HS-5 (cell line): ENCODE measurements at places on chromosomes 3 and 15.
A peak's percentile ranks its signal among the peaks of the same experiment; 100 is the strongest.

DNA sequence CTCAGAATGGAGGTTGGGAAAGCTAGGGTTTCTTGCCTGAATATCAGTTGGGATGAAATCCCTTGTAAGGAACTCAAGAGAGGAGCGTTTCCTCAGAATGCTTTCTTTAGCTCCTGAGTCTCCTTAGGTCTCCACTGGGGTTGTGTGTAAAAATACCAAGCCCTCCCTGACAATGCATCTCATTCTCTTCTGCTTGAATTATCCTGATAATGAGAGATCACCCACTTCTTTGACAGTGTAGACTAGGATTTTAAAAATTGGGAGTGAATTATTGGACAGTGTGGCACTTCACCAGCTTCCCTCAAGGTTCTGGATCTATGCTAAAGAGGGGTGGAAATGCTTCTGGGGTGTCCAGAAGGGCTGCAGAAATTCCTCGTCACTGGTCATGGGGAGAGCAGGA lies 41.8 kb upstream of the POLG start:
- DNase-seq, result no peak

- DNase-seq, result no peak
These were observed 419.8 kb upstream of the NR2F2 start for GRCh38 chr15:95910643-95911212.

DNA sequence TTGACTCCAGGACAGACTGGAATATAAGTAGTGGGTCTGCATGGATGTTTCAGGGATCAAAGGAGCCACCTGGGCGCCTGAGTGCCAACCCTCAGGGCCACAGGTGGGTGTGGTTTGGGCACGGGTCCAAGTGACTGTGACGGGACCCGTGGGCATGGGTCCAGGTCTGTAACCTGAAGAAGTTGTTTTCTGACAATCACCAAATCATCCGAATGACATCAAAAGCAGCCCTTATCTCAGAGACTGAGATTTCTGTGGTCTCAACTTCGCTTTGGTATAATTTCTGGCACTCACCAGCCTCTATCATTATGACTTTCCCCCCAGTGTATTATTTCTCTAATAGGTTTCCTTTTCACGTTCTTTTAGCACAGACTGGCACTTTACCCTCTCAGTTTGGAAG lies 24.4 kb downstream of the RLBP1 start:
- no peak for DNase-seq

DNA sequence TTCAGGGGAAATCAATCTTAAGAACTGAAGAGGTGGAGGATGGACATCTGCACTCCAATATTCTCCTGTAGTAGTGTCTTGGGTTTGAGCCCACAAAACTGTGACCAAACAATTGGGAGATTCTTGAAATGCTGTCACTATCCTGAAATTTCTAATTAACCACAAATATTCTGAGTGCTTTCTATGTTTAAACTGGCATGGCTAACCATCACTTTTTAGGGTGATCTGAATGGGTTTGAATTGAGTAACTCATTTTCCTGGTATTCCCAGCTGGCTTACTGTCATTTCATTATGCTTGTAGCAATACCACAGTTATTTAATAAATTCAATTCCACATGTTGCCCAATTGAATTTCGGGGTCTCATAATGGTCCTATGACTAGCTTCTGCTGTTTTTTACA lies 216.9 kb upstream of the DCBLD2 start:
- DNase-seq, result no peak

DNA sequence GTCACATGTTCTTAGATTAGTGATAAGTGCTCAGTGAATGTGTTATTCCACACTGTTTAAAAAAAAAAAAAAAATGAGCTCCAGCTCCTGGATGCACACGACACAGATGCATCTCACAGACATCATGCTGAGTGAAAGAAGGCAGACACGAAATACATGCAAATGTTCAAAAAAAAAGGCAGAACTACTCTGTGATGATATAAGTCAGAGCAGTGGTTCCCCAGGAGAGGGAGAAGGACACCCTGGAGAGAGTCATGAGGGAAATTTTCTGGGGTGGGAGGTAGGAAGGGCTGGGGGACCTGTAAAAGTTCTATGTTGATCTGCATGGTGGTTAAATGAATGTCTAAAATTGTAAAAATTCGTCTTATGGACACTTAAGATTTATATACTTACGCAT lies 4.3 kb downstream of the CSRNP1 start:
- no peak for DNase-seq

DNA sequence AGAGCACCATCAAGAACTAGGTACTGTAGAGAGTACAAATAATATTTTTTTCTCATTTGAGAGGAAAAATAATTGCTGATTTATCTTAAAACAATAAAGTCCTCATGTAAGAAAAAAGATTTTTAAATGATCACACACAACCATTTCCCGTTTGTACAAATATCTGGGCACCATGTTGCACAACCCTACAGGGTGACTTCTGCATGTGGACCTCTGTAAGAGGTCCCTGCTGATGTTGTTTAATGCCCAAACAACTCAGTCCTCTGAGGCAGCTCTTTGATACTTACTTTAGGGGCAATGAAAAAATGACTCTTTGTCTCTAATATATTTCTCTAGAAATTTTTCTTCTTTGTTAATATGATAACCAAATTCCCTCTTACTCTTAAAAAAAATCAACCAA lies 168.1 kb upstream of the SATB1 start:
- no peak for DNase-seq

- no peak for DNase-seq
These were observed 11.5 kb downstream of the MUC4 start for GRCh38 chr3:195800240-195800639.

DNA sequence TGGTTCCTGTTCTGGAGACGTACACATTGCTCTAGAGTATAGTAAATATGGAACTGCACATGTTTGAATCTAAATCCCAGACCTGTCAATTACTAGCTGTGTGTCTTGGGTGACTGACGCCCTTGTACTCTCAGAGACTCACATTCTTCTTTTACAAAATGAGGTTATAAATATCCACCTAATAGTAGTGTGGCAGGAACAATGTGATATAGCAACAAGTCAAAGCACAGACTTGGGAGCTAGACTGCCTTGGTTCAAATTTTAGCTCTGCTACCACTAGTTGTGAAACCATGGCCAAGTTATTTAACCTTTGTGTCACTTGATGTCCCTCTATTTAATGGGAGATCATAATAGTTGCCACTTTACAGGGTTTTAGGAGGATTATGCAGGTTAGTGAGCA lies 245.6 kb downstream of the CPNE4 start:
- DNase-seq, result no peak

- DNase-seq, result no peak
These were observed 22.2 kb upstream of the CMTM8 start for GRCh38 chr3:32216172-32216783.

- DNase-seq, result peak; percentile 92
These were observed 10.0 kb upstream of the MBNL1 start for GRCh38 chr3:152258448-152259393.

- DNase-seq, result no peak
These were observed 32.9 kb downstream of the CRYGS start for GRCh38 chr3:186511245-186511644.

DNA sequence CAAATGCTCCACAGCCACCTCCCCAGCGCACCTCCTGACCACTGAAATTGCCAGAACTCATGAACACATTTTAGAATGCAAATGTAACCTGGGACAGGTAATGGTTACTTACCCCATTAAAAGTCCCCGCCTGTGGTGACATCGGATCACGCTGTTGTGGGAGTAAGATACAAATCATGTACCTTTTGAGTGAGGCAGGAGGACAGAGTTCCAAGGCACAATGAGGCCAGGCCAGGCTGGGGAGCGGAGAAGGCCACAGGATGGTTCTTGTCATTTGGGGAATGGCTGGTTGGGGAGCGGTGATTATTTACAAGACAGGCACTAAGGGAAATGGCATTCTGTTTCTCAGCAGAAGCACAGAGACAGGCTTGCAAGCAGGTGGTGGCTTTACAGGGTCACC lies 490.0 kb downstream of the EDEM1 start:
- DNase-seq, result no peak

DNA sequence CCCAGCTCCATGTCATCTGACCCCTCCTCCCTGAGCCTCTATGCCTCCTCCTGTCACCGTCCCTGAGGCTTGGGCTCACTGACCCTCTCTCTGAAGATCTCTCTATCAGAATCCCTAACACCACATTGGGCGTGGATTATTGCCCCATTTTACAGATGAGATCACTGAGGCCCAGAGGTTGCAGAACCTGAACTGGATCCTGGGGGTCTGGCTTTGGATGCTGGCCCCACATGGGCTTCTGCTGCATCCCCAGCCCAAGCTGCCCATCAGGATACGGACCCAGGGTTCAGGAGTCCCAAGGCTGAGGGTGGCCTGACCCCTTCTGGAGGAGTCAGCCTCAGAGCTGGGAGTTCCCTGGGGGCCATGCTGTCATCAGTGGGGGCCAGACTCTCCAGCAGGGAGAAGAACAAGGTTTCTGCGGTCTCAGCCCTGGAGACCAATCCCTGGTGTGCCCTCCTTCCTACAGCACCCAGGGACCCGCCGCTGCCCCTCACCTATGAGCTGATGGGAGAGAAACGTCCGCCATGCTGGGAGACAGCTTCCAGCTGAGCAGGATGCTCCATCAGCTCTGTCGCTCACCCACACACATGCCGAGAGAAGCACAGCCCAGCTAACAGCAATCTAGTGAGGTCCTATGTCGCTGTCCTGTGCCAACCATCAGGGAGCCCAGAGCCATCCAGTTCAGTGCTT lies 273.1 kb downstream of the UACA start:
- no peak for DNase-seq

- DNase-seq, result no peak
These were observed 55.9 kb downstream of the SGO1 start for GRCh38 chr3:20130106-20130505.

DNA sequence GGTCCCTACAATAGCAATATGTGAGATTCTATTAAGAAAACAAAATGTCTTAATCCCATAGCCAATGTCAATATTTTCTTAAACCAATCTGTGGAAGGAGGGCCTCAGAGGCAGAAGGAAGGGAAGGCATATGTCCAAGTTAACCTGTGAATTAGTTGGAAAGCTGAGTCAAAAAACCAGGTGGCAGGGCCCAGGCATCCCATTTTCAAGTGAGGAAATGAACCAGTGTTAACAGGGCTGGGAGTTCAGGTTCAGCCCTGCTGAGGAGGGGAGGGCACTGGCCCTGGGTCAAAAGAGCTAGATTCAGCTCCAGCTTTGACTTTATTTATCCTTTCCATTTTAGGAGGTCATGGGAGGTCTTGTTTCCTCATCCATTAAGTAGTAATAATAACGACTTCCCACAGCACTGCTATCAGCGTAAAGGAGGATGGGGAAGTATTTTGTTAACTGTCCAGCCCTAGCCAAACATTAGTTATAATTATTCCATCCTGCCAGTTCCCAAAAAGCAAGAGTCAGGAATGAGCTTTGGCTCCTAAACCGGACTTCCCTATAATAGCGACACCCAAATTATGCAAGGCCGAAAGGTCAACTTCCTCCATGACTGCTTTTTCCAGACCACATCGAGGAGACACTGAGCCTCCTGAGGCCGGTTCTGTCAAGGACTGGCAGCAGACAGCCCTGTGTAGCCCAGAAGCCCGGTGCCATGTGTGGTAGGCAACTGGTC lies 3.2 kb downstream of the MASP1 start:
- no peak for DNase-seq

- DNase-seq, result no peak
These were observed 144.8 kb upstream of the BHLHE40 start for GRCh38 chr3:4834403-4834866.

- no peak for DNase-seq
These were observed 34.9 kb downstream of the CCDC33 start for GRCh38 chr15:74270854-74271520.

DNA sequence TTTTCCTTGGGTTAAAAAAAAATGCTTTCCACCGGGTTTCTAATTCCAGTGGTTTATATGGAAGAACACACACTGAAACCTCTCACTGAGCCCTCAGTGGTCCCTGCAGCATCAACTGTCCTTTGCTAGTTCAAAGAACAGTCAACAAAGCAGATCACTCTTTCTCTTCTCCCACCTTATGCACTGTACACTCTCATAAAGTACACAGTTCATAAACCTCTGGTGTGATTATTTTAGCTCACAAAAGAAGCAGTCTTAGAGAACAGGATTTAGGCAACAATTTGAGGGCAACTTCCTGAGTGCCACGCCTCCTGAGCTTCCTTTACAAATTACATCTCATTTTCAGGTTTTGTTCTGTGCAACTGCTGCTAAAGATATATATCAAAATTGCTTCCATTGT lies 728.4 kb upstream of the GOLIM4 start:
- no peak for DNase-seq

DNA sequence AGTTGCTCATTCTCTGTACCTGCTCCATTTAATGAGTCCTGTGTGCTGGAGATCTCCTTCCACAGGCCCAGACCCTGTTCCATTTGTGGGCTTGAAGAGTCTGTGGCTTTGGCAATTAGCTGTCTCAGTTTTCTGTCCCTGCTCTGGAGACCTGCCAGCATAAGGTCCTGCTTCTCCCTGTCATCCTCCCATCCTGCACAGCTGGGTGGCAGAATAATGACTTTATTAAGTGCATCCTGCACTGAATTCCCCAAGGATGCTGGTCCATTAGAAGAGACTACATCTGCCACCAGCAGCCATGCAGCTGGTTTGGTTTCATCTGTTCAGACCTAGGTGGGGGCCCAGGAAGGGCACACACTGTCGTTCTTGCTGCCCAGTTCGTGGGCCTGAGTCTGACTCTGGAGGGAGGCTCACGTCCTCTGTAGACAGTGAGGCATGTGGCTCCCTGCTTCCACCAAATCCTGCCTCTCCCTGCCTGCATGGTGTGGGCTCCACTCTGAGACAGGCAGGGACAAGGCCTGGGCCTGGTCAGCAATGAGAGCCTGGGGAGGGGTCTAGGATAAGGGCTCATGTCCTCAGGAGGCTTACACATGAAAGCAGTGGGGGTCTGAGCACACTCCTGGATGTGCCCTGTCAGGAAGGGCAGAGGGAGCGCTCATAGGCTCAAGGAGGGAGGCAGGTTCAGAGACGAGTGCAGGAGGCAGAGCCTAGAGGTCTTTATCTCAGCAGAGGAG lies 78.4 kb upstream of the PRR23E start:
- no peak for DNase-seq

DNA sequence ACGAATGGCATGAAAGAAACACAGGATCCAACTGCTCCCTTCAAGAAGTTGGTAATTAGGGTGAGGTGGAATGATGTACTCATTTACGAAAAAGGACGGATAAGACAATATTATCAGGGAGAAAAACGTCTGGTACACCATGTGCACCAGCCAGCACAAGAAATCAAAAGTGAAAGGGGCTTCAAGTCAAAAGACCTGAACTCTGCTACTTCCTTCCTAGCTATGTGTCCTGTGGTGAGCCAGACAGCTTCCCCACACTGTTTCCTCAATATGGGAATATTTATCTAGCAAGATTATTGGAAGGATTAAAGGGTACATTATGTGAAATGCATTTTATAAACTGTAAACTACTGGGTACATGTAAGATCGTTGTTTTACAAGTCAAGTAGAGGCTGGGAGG lies 33.9 kb downstream of the RAB27A start:
- no peak for DNase-seq
